ENCODE measurements at places on chromosomes 12 and 14.

- no peak for DNase-seq
Measured at GRCh38 chr14:33836203-33836899, 114.5 kb downstream of the EGLN3 start.

DNA sequence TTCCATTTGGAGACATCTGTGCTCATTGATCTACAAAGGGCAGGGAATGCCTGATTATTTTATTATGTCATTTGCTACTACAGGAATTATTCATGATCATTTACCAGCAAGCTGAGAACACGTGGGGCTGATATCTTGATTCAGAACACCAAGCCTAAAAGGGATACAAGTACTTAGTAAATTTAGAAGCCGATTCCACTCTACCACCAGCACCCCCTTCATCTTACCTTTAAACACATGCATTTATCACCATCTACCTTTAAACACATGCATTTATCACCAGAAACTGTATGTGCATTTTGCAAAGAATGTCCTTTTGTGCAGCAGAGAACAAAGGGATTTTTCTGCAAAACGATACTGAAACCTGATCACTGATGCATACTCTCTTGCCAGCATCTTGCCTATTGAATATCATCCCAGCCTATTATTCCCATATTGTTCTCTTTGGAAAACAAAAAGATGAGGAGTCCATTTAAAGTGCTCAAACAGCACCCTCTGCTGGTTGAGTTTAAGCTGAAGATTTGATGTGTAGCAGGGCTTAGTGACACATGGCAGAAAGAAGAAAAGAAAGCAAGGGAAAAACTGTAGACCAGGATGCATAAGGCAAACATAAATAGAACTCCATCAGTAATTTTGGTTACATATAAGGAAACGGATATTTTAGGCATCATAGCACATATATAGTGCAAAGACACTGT, 132.6 kb upstream of the PLEKHG7 start:
- no peak for DNase-seq

DNA sequence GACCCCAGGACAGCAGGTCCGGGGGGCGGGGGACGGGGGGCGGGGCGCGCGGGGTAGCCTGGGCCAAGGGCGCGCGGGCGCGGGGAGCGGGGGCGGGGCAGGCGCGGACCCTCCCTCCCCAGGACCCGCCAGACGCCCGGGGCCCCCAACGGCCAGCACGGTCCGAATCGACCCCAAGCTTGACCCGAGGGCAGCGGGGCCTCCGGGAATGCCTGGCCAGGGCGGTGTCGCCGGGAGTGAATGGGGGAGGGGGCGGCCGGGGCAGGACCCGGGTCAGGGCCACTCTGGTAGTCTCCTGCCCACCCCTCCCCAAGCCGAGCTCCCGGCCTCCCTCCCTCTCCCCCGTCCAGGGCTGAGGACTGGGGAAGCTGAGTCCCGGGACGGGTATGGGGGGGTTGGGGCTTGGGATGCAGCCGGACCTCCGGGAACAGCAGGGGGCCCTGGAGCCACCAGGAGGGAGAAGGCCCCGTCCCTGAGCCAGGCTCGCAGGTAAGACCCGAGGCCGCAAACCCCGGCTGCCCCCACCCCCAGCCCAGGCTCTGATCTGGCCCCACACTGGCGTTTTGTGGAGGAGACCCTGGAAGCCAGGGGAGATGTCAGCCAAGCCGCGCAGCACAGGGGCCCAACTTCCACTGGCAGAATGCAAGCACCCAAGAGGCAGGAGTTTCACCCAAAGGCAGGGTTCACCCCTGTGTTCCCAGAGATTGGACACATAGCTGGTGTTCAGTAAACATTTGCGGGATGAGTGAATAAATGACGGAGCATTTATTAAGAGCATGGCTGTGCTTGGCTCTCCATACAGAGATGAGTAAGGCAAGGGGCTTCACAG, 545 bp upstream of the GALNT9 start:
- no peak for DNase-seq

GRCh38 chr12:9745199-9745598, 12.3 kb upstream of the CLECL1 start:
- DNase-seq: no peak

DNA sequence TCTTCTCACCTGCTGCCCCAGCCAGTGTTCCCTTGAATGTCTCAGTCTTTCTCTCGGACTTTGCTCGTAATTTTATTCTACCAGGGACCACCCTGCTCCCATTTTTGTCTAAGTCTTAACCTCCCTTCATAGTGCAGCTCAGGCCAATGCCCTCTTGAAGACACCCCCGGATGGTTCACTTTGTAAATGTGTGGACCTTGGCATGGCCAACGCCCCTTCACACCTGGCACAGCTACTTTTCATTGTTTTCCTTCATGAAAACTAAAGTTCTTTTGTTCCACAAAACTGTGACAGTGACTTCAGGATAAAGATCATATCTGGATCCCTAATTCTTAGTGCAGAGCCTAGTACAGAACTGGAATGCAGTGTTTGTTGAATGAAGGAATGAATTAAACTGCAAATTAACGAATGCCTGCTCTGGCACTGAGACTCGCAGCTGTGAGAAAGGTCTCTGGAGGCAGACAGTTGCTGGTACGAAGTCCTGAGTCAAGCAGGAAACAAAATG, 3.5 kb upstream of the RNASE4 start:
- no peak for DNase-seq

GRCh38 chr14:22623047-22623446, 21.1 kb downstream of the OR6J1 start:
- DNase-seq: no peak

GRCh38 chr14:49970474-49971147, 77.7 kb downstream of the ARF6 start:
- DNase-seq: no peak

- DNase-seq: no peak
Measured at GRCh38 chr14:89166633-89167032, 250.4 kb downstream of the FOXN3 start.

- DNase-seq: no peak
Measured at GRCh38 chr12:46493834-46494181, 121.2 kb upstream of the SLC38A2 start.

GRCh38 chr12:91990525-91990924, 155.1 kb downstream of the BTG1 start:
- no peak for DNase-seq

DNA sequence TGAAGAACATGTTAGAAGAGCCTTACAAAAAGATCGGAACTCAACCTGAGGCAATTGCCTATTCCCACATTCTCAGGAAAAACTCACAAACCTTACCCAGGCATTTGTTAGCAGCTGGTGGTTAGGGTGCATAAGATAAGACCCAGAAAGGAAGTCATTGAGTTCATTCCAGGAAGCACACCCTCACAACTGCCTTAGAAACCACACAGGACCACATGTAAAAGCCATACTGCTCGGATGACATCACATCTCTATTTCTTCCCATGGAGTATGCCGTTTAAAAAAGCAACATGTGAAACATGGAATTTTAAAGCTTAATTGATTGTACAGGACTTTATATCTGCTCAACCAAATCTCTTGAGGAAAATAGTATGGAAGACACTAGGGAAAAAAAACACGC, 411.2 kb downstream of the DAD1 start:
- no peak for DNase-seq

GRCh38 chr12:65121956-65122469, 908 bp upstream of the WIF1 start:
- no peak for DNase-seq

GRCh38 chr12:55718015-55718414, 2.2 kb downstream of the BLOC1S1 start:
- DNase-seq: no peak

DNA sequence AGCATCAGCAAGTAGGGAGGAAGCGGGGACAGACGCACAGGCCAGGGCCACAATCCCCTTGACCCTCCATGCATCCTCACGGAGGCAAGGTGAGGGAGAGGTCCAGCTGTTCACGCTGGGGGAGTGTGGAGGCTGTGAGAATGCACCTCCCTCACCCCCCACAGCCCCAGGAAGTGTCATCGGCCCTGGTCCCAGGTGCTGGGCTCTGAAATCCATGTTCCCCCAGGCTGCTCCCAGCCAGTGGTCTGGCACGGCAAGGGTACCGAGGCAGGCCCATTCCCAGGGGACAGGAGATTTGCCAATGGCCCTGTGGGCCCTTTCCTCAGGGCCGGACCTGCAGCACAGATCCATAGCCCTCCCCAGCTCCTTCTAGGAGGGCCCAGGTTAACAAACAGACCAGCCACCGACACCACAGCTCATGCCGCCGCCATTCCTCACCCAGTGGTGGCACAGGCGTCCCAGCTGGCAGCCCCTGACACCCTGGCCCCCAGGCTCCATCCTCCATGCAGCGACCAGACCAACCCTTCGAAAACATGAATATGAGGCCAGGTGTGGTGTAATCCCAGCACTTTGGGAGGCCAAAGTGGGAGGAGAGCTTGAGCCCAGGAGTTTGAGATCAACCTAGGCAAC, 21.9 kb upstream of the EIF5 start:
- no peak for DNase-seq

GRCh38 chr12:57850854-57851430, 4.4 kb upstream of the CTDSP2 start:
- no peak for DNase-seq

- no peak for DNase-seq
Measured at GRCh38 chr14:93719256-93719655, 69.0 kb downstream of the PRIMA1 start.

DNA sequence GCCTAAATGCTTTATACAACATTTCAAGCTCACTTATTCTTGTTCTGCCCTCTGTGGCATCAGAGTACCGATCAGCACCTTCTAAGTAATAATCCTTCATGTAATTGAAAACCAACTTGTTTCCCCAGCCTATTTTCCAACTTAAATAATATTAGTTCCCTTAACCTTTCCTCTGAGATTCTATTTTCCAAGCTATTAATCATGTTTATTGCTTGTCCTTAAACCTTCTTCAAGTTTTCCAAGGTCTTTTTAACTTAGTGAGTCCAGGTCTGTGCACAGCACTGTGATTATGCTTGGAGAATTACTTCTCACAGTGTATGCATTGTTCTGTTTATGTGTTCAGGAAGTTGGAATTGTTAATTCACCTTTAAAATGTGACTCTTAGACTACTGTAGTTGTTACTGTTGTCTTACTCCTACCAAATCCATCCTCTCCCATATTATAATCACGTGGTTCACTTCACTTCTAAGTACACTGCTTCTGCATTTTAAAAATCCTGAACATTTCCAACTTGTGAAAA, 1039.3 kb upstream of the FOXG1 start:
- DNase-seq: no peak

DNA sequence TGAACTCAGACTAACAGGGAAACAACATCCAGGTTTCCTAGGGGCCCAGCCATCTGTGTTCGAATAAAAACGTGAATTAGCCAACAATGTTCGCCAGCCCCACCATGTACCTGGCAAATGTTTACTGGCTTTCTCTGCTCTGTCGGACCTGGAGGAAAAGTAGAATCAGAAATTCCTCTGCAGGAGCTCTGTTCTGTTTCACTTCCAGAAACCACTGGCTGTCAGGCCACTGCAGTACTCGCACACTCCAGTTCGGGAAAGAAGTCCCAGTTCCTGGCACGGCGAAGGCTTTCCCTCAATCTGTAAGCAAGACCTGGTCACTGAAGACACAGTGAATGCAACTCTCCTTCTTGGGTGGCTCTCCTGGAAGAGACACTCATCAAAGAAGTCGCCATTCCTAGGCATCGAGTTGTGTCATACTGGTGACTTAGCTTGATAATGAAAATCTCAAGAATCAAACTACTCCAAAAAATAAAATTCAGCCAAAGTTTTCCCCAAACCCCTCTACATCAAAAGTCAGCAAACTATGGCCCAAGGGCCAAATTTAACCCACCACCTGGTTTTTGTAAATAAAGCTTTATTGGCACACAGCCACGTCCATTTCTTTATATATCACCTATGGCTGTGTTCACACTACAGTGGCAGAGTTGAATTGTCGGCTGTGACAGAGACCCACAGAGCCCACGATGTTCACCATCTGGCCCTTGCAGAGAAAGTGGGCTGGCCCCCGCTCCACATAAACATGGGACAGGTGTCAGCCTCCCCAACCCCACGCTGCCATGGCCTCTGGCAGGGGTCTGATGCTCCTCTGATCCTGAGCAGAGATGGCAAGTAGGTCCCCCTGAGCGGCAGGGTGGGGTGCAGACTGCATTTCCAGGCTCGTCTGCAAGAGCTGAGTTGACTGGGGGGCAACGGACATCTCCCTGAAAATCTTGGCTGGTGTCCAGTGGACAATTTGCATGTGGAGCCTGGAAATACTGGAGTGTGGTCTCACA, 189.2 kb upstream of the DIO3 start:
- DNase-seq: no peak

DNA sequence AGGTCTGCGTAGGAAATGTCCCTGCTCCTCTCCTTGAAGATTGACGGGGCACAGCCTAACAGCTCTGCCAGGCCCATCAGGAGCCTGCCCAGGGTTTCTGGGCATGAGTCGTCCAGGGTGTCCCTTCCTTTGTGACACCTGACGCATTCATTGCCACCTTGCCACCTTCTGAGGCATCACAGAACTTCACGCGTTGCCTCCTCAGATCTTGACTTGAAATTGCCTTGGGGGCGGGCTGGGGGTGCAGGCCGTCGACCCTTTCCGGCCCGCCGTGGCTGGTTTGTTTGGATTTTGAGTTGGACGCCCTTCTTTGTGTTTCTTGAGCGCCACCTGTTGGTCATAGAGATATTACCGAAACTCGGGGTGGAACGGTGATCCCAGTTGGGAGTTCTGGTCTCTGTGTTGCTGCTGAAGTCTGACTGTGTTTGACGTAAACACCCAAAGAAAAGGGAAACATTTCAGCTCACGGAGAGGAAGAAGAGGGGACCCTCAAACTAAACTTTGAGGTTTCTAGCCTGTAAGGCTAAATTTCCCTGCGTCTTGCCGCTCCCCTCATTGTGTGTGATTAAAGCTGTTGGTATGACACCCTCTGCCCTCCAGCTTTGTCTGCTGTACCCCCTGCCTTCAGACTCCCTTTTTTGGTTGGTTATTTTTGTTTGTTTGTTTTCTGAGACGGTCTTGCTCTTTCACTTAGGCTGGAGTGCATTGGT, 44.6 kb downstream of the MLXIP start:
- peak; percentile 63 for DNase-seq

DNA sequence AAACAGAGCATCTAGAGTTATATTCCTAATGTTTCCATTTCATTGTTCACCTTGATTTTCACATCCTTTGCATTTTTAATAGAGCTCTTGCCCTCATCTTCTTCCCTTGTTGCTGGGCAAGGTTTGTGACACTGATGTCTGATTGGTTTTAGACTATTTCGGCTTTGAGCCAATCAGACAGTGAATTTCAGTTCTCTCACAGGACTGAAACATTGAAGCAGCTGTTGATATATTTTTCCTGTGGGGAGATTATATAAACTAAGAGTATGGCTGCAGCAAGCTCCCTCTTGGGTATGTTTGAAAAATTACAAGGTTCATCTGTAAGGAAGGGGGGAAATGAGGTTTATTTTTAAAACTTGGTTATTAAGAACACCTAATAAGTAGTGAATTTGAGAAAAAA, 51.2 kb downstream of the ATF7IP start:
- DNase-seq: peak; percentile 23

GRCh38 chr14:23443881-23444280, 8.4 kb upstream of the MYH7 start:
- no peak for DNase-seq
